ENCODE measurements at places on chromosomes 1 and 21.

DNA sequence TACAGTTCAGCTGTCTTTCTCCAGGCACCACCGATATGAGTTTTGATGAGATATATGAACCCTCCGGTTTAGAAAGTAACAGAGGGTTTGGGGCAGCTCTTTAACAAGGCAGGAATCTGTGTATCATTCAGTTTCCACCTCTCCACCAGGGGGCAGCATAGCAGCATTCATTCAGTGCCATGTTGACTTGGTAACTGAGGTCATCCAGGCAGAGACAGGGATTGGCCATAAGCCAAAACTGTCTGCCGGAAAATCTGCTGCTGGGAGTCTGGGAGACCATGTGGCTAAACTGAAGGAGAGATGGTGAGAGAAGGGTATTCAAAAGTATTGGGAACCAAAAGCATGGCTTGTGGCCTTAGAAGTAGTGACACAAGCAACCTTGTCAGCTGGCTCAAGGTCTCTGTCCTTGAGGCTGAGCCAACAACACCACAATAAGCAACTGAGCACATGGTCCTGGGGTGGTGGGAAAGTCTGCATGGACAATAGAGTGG is 98.5 kb downstream of the LMX1A start:
- DNase-seq, result no peak

DNA sequence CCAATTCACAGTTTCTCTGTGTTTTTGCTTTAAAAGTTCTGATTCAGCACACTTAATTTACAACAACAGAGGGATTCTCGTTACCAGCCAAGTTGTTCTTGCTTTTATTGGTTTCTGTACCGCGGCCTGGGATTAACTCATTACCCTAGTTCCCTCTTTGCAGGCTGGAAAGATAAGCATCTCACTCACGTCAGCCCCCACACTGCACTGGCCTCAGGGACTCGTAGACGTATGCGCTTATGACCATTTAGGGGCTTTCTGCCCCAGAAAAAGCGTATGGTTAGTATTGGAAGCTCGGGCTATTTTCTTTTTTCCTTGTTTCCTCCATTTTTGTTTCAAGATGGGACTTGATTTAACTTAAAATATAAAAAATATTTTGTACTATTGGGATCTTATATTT is 76.0 kb downstream of the POFUT2 start:
- no peak for DNase-seq

DNA sequence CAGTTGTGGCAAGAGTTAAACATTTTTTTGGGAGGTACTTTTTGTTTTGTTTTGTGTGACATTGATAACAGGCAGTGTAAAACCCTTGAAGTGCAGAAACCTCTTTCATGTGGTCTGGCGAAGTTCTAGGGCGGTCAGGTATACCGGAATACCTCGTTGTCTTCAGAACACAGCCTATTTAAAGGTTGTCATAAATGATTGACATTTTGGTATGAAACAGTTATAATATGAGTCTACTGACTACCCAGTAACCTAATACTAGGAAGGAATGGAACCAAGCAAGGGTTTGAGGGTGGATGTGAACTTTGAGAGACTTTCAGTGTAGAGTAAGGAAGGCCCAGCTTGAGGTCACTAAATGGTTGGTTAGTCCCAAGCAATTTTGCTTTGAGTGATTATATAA is 40.5 kb downstream of the PATJ start:
- DNase-seq, result peak; percentile 17

DNA sequence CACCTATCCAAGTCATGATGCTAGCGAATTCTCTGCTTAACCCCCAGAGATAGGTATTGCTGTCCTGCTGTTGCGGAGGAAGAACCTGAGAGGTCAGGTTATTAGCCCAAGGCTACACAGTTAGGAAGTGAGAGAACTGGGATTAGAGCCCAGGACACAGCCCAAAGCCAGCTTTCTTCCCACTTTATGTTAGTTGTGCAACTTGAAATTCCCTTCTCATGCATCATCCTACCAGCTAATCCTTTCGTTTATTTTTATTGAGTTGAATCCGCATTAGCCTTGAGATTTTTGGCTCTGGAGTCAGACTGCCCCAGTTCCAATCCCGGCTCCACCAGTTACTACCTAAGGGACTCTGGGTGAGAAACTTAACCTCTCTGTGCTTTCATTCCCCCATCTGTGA is 65.4 kb downstream of the PLEKHA6 start:
- DNase-seq, result no peak

DNA sequence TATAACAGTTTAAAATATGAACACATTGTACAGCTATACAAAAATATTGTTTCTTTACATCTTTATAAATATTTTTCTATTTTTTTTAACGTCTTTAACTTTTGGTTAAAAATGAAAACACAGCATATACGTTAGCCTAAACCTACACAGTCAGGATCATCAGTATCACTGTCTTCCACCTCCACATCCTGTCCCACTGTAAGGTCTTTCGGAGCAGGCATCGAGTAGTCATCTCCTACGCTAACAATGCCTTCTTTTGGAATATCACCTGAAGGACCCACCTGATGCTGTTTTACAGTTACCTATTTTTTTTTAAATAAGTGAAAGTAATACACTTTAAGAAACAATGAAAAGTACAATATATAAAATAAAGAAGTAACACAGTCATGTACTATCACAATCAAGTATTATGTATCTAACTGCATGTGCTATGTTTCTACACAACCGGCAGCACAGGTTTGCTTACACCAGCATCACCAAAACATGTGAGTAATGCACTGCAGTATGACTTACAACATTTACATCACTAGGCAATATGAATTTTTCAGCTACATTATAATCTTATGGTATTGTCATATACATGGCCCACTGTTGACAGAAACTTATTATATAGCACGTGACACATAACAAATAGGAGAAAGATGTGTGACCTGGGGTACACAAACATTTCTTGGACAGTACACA is 254.4 kb downstream of the AKT3 start:
- no peak for DNase-seq

DNA sequence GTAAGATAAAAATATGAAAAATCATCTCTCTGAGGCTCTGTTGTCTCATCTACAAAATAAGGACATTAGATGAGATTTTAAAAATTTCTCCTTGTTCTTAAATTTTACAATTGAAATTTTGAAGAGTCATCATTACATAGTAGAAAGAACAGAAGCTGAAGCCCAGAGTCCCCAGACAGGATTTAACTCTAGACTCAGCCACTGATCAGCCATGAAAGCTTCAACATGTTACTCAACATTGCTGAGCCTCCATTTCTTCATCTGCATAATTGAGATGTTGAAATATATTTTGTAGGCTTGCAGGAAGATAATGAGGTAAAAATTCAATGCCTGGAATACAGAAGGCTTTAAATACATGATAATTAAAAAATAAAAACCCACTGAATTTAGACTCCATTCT is 633.3 kb downstream of the LMO4 start:
- DNase-seq, result no peak

DNA sequence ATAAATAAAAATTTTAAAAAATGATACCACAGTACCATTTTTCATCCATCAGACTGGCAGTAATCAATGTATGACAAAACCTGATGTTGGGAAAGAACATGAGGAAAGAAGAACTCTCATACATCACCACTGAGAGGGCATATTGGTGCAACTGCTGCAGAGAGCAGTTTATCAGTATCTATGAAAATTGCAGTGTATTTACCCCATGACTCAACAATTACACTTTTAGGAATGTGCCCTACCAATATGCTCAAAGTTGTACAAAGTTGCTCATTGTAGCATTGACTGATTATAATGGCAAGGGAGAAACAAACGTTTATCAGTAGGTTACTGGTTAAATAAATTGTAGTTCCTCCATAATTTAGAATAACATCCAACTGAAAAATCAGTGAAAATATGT is 36.7 kb downstream of the CATSPERE start:
- no peak for DNase-seq

GRCh38 chr1:203507759-203508158 is 13.8 kb downstream of the OPTC start:
- no peak for DNase-seq

DNA sequence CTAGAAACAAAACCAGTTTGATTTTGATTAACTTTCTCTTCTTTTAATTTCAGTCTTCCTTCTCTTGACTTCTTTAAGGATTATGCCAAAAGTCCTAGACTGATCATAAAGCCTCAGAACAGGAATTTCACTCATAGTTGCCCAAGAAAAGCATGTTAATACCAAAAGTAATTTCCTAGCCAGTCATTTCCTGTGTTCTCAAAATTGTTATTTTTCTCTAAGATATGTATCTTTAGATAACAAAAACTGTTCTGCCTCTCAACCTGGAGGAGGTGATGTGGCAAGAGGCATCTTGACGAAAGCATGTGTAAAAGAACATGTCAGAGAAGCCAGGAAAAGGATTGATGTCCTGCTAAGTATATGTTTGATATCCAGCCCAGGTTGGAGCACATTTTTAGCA is 78.0 kb upstream of the IPO9 start:
- no peak for DNase-seq

DNA sequence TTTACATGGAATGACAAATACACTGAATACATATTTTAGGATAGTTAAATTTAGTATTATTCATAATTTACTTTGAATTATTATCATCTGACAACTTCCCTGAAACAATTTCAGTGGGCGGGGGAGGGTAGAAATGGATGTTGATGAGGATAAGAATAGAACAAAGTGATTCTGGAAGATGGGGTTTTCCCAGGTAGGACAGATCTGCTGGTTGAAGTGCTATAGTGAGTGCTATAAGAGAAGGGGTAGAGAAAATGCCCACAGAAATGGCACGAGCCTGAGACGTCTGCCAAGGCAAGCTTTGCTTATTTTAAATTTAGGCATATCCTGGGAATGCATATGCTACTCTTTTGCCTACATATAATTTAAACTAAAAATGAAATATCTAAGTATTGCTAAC is 3.2 kb downstream of the CFH start:
- no peak for DNase-seq

GRCh38 chr1:227317523-227318015 is 723 bp downstream of the CDC42BPA start:
- no peak for DNase-seq

DNA sequence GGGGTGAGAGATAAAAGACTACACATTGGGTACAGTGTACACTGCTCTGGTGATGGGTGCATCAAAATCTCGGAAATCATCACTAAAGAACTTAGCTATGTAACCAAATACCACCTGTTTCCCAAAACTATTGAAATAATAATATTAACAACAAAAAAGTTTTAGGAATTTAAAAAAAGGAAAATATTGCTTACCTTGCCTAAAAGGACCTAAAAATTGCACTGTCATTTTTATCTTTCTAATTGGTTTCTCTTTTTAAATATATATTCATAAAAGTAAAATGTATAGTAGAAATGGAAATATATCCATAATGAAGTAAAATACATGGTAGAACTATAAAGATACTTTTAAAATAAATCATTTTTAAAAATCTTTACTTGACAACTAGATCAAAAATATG is 719.3 kb upstream of the RGS18 start:
- DNase-seq, result no peak

GRCh38 chr1:100927276-100927675 is 31.4 kb downstream of the SLC30A7 start:
- DNase-seq, result no peak
